ENCODE measurements at places on chromosomes 6 and 20.
A peak's percentile ranks its signal among the peaks of the same experiment; 100 is the strongest.

GRCh38 chr20:5168651-5169396 lies 42.0 kb downstream of the CDS2 start:
- DNase-seq: no peak

DNA sequence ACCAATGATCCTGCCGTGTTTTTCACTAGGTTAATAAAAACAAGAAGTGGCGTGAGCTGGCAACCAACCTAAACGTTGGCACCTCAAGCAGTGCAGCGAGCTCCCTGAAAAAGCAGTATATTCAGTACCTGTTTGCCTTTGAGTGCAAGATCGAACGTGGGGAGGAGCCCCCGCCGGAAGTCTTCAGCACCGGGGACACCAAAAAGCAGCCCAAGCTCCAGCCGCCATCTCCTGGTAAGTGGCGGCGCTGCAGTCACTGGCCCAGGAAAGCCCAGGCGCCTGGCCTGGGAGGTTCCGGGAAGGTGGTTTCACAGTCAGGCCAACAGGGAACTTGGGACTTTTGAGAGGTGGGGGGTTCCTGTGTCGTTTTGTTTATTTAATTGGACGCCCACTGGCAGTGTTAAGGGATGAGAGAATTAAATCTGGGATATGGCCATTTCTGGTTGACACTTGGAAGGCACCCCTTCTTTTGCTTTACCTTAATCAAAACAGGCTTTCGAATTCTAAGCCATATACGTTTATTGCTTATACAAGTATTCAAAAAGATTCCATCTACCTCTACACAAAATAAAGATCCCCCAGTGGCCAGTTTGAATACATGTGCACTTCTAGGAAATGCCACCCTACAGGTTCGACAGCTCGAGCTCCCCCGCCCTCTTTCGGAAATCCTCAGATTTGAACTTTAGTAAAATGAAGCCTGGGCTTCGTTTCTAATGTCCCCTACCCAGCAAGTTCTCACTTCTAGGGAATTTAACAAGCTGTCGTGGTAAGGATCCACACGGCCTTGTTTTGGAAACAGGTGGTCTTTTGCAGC lies 138.9 kb downstream of the TMEM242 start:
- DNase-seq: peak; percentile 34

DNA sequence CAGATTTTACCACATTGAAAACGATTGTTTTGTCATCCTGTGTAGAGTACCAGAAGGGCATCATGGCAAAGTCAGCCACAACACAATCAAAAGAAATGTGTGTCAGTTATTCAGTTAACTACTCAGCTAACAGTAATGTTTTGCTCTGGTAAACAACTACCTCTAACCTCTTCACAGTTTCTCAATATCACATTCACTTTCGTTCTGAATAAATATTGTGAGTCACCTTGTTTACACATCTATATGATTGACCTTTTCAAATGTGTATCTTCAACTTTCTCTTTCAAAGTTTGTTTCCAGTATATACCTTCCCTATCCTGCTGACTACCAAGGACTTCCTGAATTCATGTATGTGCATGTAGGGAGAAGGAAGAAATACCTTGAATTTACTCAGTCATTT lies 216.6 kb upstream of the UFL1 start:
- no peak for DNase-seq

- no peak for DNase-seq
These were observed 8.7 kb downstream of the SGK2 start for GRCh38 chr20:43567477-43567876.

DNA sequence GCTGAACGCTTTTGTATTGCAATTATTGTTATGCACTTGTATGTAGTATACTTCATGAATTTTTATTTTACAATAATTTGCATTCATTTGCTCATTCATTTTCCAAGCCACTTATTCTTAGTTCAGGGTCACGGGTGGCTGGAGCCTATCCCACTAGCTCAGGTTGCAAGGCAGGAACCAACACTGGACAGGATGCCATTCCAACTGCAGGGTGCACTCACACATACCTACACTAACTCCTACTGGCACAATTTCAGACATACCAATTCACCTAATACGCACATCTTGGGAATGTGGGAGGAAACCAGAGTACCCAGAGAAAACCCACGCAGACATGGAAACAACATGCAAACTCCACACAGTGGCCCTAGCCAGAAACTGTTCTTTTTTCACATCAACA lies 61.8 kb downstream of the LMBRD1 start:
- no peak for DNase-seq

GRCh38 chr6:21808045-21808470 lies 214.5 kb downstream of the SOX4 start:
- no peak for DNase-seq

- DNase-seq: no peak
These were observed 27.4 kb upstream of the FAM135A start for GRCh38 chr6:70385901-70386300.

GRCh38 chr6:3009930-3010329 lies 10.2 kb downstream of the NQO2 start:
- no peak for DNase-seq

GRCh38 chr6:134830940-134831339 lies 119.0 kb downstream of the ALDH8A1 start:
- DNase-seq: no peak

GRCh38 chr6:75384116-75384515 lies 99.5 kb upstream of the TMEM30A start:
- no peak for DNase-seq

DNA sequence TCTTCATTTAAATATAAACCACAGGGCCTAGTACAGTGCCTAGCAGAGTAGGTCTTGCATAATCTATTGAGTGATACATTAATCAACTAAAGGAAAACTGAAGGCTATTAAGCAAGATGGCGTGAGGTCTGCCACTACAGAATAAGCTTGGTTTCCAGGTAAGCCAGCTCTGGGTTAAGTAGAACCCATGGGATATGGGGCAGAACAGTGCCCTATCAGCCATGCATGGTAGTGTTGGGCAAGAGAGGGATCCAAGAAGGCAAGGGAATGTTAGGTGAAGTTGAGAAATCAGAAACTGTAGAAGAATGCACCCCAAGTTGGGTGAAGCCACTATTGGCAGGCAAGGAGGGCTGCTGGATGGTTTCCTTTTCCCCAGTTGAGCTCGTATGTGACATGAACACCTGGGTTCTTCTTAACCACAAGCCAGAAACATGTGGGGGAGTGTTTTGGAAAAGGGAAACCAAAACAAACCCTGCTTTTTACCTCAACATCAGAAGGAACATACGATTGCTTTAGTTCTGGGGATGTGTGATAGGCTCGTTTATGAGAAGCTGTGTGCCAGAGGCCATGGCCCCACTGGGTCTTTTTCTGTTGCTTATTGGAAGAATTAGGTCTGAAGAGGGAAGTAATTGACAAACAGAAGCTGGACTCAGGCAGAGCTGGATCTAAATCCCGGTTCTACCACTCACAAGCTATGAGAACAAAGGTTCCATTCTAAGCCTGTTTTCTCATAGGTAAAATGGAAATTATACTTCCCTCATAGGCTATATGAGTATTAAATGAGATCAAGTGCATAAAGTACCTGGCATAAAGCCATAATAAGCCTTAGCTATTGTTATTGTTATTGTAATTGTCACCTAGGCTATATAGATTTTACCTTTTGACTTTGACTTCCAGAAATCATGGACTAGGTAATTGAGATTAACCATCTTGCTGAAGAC lies 33.5 kb downstream of the NEDD9 start:
- DNase-seq: no peak

GRCh38 chr6:139175389-139175948 lies 40.6 kb downstream of the HECA start:
- DNase-seq: no peak

- DNase-seq: no peak
These were observed 28.5 kb downstream of the SUMO4 start for GRCh38 chr6:149428606-149429005.

DNA sequence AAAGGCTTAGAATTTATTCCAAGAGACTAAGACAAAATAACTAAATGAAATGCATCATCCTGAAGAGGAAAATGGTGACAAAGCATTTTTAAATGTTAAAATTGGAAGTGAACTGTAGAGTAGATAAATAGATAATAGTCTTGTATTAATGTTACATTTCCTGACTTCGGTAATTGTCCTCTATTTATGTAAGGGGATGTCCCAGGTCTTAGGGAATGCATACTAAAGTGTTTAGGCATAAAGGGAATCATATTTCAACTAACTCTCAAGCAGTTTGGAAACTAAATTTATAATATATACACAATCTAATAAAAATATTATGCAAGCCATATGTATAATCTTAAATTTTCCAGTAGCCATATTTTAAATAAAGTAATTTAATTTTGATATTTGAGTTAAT lies 159.3 kb downstream of the WDR27 start:
- DNase-seq: no peak

DNA sequence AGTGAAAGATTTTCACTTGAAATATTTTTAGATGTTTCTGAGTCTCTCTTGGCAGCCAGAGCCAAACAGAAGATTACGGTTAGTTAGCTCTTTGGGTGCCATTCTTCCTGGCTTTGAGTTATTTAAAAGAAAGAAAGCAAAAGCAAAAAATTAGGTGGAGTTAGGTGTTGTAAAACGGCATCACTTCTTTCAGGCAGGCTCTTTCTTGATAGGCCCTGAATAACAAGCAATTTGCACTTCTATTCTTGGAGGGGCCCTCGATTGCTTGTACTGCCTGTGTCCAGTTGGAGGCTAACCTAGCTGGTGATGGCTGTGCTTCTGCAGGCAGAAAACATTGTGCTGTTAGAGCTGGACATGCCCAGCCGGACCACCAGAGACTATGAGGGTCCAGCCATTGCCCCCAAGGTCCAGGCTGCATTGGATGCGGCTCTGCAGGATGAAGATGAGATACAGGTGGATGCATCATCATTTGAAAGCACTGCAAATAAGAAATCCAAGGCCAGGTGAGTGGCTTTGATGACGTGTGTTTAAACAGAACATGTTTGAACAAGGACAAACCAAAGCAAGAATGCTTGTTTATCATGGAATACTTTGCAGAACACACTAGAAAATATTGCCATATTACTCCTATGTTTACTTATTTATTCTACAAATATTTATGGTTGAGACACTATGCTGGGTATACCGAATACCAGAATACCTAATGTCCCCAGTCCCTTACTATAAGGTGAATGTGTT lies 28.1 kb upstream of the ASXL1 start:
- DNase-seq: no peak

GRCh38 chr6:170098428-170099170 lies 192.3 kb downstream of the DLL1 start:
- DNase-seq: no peak

- DNase-seq: no peak
These were observed 157.3 kb downstream of the RPS12 start for GRCh38 chr6:132971676-132972075.

DNA sequence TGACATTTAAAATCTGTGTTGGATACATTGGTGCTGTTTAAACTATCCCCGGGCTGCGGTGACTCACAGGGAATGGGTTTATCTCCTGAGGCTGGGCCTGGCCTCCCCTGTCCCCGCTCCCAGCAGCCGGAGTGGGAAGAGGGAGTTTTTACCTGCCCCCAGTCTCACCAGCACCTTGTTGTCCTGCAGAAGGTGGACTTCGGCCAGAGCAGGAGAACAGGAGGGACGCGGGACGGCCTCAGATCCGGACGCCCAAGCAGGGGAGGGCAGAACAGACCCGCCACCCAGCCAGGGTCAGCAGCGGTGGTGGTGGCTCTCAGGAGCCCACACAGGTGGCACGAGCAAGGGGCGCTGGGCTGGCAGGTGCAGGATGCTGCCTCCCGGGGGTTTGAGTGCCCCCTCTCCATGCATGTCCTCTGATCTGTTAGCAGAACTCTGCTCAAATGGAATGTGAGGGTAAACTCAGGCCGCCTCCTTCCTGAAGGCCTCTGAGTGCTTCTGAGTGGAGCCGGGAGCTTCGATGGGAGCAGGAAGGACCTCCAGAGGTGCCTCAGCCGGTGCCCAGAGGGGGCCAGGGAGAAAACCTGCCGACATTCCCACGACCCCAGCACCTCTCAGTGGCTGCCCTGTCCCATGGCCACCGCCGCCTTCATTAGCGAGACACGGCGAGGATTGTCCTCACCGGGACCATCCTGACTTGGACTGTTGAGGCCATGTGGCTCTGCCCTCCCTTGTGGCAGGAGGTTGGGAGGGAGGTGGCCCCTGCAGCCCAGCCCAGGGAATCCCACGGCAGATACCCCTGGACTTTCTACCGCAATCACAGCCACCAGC lies 43.4 kb upstream of the MRGBP start:
- DNase-seq: no peak

- no peak for DNase-seq
These were observed 313.9 kb upstream of the RNF24 start for GRCh38 chr20:4329232-4329631.

- no peak for DNase-seq
These were observed 970 bp downstream of the BLTP3A start for GRCh38 chr6:34792605-34793500.

GRCh38 chr6:149728499-149729234 lies 10.8 kb upstream of the LATS1 start:
- no peak for DNase-seq

DNA sequence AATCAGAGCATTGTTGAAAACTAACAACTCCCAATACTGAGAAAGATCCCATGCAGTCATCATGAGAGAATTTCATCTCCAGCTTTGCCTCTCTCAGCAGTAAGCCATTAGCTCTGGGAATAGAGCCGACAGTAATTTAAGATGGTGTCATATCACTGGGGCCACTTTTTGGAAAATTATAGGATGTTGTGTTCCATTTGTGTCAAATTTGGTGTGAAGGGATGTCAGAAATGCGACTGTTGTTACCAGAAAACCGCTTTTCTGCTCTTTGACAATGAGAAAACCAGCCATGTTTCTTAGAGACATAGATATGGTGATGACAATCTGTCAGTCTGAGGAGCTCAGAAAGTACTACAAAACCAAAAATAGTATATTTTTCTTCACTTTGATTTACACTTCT lies 106.3 kb upstream of the KHDRBS2 start:
- DNase-seq: no peak

- DNase-seq: no peak
These were observed 63.1 kb downstream of the SLX4IP start for GRCh38 chr20:10498200-10498599.

DNA sequence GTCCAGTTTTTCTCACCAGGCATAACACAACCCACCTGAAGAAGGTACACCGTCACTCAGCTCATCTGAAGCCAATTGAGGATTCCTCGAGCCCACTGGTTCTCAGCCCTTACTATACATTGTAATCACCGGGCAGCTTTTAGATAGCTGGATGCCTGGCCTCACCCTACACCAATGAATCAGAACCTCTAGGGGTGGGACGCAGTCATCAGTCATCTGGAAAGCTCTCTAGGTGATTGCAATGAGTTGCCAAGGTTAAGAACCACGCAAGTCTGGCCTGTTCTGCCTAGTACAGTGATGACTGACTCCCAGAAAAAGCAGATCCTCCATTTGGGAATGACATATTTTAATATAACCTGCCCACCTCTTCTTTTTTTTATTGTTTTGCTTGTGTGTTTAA lies 41.1 kb downstream of the MC3R start:
- DNase-seq: no peak

- DNase-seq: no peak
These were observed 1420.2 kb downstream of the GRIK2 start for GRCh38 chr6:102813489-102814275.

- no peak for DNase-seq
These were observed 30.4 kb downstream of the SRSF3 start for GRCh38 chr6:36624461-36625157.

- DNase-seq: no peak
These were observed 325.0 kb downstream of the CDC5L start for GRCh38 chr6:44712353-44713111.

Measured in activated T-helper 1 cell treated with Interleukin-2 at 50 U/mL for 16 hours (primary cell).